ENCODE measurements at places on chromosomes 4 and X.

- no peak for DNase-seq
These were observed 91.0 kb upstream of the TRIM2 start for GRCh38 chr4:153113061-153113837.

DNA sequence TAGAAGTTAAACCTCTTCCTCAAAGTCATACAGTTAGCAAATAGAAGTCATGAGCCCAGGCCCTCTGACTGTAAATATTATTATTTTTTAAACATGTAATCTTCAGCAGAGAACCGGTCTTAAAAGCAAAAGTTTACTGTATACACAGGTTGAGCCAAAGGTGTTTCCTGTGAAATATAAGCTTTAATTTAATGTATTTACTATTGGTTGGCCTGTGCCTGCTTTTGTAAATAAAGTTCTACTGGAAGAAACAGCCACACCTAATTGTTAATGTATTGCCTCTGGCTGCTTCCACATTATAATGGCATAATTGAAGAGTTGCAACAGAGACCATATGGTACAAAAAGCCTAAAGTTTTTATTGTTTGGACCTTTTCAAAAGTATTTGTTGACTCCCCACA is 61.0 kb upstream of the PRDM8 start:
- no peak for DNase-seq

- no peak for DNase-seq
These were observed 204.6 kb upstream of the DIAPH2 start for GRCh38 chrX:96480081-96480480.

- no peak for DNase-seq
These were observed 2153.6 kb upstream of the AGA start for GRCh38 chr4:179595671-179596410.

DNA sequence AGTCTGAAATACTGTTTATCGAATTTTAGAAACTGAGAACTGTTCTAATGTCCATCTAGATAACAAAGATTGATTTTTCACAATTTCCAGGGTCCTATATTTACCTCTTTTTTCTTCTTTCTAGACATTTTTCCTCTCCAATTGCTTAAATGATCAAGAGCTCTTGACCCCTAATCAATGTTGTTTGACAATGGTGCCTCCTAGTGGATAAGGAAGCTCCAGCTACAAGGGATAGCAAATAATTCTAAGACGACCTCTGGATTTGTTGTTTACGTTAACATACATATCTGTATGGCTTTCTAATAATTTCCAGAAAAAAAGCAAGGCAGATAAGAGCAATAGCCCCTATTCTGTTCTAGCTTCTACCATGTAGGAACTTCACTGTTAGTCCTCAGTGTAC is 35.8 kb downstream of the GPR82 start:
- peak; percentile 5 for DNase-seq

DNA sequence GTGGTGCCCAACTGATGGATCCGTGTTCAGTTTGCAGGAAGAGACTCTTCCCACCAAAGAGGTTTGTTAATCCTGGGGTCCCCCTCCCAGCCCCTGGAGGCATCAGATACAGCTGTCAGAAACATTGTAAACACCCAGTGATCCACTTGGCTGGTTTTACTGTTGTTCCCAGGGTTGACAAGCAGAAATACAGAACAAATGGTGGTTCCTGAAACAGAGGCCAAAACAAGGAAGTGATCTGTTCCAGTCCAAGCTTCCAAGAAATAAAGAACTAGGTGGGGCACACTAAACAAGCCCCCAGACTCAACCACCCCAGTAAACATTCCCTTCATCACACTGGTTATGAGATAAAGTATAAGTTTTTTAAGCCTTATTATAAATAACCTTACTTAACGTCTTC is 1.4 kb downstream of the TMLHE start:
- DNase-seq: no peak

DNA sequence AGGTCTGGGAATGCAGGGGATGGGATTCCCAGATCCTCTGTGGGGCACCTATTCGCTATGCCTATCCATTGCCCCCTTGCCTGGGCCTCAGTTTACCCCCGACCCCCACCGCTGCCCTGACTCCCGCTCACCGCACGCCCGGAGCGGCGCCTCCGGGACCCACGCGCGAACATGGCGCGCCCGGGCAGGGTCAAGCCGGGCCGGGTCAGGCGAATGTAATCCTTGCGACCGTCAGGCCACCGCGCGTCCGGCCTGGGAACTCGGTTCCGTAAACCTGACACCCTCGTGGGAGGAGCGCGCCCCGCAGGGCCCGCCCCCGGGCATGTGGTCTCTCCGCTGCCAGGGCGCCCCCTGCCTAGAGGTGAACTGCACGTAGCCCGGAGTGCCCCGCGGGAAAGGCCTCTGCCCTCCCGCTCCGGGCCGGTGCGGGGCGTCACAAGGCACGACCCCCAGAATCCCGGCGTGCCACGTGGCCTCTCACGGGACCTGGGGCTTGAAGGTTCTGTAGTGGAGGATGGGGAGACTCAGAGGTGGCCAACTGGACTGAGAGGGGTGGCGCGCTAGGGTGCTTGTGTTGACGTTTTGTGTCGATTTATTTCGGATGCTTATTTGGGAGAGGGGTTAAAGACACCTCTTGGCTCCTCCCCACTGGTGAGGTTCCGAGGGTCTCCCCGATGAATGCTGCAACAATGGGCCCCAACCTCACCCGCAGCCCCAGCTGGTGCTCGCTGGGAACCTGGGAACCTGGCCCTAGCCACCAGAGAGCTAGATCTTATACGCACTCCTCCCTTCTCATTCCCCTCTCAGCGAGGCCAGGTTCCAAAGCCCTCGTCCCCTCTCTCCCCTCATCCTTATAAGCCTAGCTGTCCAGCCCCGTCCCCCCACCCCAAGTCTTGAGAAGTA is at the start of gene PRICKLE3:
TSS of gene PRICKLE3 (minus strand) at position 249 of the 903 bp plus-strand sequence. CDS start at position 173, 76 bp downstream.
- DNase-seq: no peak

- no peak for DNase-seq
These were observed 11.2 kb upstream of the MID1 start for GRCh38 chrX:10631416-10632145.

GRCh38 chr4:153789741-153790499 is 1.0 kb upstream of the SFRP2 start:
- DNase-seq: no peak

DNA sequence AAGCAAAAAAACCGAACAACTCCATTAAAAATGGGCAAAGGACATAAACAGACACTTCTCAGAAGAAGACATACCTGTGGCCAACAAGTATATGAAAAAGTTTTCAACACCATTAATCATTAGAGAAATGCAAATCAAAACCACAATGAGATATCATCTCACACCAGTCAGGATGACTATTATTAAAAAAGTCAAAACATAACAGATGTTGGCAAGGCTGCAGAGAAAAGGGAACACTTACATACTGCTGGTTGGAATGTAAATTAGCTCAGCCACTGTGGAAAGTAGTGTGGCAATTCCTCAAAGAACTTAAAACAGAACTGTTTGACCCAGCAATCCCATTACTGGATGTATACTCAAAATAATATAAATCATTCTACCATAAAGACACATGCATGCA is 436.3 kb downstream of the KLHL13 start:
- no peak for DNase-seq

GRCh38 chr4:79381161-79381560 is 26.9 kb downstream of the GK2 start:
- no peak for DNase-seq

GRCh38 chr4:3241898-3242524 is 6.9 kb upstream of the MSANTD1 start:
- DNase-seq: no peak

DNA sequence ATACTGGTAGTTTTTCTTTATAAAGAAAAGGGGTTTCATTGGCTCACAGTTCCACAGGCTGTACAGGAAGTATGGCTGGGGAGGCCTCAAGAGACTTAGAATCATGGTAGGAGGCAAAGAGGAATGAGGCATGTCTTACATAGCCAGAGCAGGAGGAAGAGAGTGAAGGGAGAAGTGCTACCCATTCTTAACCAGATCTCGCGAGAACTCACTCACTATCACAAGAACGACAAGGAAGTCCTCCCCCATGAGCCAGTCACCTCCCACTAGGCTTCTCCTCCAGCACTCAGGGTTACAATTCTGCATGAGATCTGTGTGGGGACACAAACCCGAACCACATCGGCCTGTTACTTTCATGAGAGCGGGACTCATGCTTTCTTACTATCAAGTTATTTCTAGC is 240.5 kb downstream of the TENM3 start:
- DNase-seq: no peak

DNA sequence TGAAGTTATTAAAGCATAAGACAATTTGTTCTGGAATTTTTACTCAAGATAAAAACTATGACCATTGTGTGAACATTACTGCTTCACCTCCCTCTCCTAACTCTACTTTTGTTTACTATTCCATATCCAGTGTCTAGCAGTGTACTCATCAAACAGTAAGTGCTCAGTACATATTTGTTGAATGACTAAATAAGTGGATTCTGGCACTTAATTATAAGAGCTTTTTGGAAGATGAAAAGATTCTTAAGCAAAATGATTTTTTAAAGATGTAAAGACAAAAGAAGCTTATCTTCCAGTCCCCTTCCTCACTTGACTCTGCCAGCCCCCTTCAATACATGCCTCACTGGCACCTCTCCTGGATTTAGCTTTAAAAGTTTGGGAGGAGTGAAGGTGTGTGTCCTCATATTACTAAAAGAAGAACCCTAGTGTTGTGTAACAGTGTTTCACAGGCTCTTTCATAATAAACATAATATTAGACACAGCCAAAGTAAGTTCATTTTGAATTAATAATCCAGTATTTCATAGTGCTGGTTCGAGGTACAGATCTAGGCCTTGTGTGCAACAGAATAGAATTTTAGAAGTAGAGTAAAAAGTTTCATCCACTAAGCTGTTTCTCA is 53.0 kb downstream of the GAB1 start:
- DNase-seq: no peak

GRCh38 chr4:153034681-153035080 is 98.6 kb downstream of the FHDC1 start:
- DNase-seq: no peak

GRCh38 chrX:101362757-101363156 is 14.2 kb upstream of the TIMM8A start:
- no peak for DNase-seq

DNA sequence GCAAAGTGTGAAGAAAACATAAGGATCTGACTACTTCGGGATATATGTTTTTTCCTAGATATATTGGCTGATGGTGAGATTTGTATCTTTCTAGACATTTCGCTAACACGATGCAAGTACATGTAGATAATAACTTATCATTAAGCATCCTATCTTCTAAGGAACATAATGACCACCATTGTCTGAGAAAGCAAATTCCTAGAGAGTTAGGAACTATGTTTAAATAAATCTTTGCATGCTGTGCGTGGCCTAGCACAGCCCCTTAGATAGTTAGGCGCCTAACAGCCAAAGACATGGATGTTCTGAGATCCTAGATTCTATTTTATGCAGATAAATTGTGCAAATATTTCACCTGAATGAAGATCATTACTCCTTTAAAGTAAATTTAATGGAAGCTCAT is 3.0 kb downstream of the COL4A6 start:
- DNase-seq: no peak

DNA sequence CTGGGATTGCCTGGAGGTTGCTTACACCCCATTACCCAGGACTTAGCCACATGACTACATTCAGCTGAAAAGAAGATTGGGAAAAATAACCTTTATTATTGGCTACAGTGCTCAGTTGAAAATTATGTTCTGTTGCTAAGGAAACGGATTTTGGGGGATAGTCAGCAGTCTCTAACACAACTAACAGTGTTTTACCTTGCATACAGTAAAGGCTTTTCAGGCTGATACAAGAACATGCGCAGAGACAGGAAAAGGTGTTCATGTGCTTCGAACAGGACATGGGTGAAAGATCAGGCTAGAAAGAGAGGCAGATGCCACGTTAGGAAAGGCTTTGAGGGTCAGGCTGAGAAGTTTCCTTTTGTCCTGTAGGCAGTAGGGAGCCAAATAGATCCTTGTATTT is 14.8 kb upstream of the RHOH start:
- no peak for DNase-seq

DNA sequence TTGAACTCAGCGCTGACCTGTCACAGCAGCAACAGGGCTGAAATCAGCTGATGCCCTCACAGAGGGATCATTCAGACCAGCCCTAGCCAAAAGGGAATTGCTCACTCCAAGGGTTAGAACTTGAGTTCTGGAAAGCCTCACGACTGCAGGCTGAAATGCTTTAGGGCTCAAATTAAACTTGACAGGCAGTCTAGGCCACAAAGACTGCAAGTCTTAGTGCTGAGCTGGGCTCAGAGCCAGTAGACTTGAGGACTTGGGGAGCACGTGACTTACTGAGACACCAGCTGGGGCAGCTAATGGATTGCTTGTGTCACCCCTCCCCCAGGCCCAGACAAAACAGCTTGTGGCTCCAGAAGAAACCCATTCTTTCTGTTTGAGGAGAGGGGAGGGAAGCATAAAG is 119.0 kb upstream of the SLC6A14 start:
- no peak for DNase-seq

DNA sequence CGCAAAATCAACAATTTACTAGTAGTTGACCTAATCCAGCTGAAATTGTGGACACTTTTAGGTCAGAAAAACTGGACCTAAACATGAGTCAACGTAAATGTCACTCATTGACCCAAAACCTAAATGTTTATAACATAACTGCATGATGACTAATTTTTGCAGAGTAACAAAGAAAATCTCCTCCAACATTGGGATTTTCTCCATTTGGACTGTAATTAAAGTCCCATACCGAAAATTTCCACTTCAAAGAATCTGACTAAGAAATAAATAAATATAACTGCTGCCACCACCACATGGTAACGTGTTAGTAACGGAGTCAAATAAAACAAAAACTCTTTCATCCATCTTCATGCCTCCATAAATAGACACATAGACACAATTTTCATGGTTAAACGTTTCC is 1.9 kb downstream of the ADGRA3 start:
- DNase-seq: no peak

- DNase-seq: peak; percentile 37
These were observed 1.9 kb downstream of the TLR7 start for GRCh38 chrX:12868747-12869146.

DNA sequence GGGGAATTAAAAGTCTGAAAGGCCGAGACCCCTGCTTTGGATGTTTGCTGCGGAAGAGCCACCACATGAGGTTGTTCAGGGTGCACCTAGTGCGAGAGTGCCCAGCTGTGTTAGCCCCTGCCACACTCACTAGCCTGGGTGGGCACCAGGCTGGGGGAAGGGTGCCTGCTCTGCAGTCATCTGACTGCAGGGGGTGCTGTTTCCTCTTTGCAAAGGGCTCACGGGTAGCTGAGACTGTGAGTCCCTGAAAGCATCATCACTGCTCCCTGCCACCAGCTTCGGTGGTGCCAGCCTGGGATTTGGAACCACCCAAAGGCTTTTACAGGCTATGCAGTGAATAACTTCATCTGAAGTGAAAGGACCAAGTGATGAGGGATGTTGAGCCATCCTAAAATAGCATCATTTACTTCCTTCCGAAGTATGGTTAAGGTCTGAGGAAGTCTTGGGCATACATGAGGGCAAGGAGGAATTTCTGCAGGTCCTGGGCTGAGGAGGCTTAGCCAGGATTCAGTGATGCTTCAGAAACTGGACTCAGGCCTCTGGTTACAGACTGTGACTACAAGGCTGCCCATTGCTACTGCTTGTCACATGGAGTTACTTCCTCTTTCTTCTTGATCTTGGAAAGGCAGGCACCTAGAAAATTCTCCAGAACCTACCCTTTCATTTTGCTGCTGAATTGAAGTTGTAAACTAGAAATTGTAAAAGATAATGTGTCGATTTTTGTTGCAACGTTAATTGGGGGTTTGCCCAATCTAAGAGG is 293.2 kb upstream of the PRPS2 start:
- DNase-seq: no peak

- no peak for DNase-seq
These were observed 134.8 kb downstream of the NAP1L3 start for GRCh38 chrX:93538575-93538974.

- no peak for DNase-seq
These were observed 1.1 kb upstream of the PPP3CA start for GRCh38 chr4:101348367-101348827.

Measured in GM12864 (cell line).